ENCODE measurements at places on chromosomes 3 and 15. TPM values are rescaled to one million over a fixed set of nuclear protein-coding genes. Genes with fewer than 3 reads are reported as not detected.

The TP53BP1 gene
- 60.4 TPM for total RNA-seq

The TTC21A gene
- total RNA-seq, result 3.6 TPM

The TLR9 gene
- under 0.01 TPM for total RNA-seq

The USP50 gene
- total RNA-seq, result not detected

The ZNF860 gene
- total RNA-seq, result 0.98 TPM

The CDHR4 gene
- total RNA-seq, result not detected
